Stimulated activated naive CD4-positive, alpha-beta T cell treated with Interleukin-2 at 50 U/mL for 16 hours (primary cell): ENCODE measurements at places on chromosomes 7 and 10.
A peak's percentile ranks its signal among the peaks of the same experiment; 100 is the strongest.

- DNase-seq: no peak
These were observed 85.1 kb downstream of the FAM204A start for GRCh38 chr10:118256825-118257570.

GRCh38 chr10:95220539-95220938 is 26.5 kb downstream of the ACSM6 start:
- no peak for DNase-seq

DNA sequence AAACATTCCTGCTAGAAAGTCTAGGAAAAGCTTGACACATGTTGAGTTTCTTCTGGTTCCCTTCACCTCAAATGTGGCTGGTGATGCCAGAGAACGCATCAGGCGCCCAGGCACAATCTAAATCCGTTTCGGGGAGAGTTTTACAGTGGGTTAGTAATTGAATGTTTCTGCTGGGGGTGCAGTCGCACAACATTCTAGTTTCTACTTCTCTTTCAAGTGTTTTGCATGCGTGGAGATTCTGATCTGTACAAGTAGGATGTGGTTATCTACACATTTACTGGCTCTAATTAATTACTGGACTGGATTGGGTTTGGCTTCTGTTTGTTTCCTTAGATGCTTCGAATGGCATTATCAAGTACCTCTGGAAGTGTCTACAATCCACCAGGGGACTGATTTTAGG is 173.8 kb downstream of the TMEM26 start:
- DNase-seq: no peak

DNA sequence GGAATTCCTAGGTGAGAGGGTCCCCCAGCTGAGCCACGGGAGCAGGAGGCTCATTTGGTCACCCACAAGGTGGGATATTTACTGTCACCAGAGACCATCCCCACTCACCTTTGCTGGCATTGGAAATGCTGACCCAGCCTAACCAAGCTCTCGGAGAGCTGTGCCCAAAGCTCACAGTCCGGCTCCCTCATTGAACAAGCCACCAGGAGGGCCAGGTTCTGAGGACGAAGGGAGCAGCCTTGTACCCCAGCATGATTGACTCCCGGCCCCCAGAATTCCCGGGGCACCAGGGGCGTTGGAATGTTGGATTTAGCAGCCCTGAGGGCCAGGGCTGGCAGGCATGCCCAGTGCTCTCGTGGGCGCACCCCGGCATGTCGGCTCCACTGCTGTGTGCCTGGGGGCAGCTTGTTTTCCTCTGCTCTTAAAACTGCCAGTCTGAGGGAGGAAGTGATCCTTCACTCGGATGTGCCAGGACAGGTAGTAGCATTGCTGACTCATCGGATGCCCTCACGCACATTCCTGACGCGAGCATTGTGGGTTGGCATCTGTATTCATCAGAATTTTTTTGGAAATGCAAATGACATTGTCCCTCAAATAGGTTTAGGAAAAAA is 23.3 kb downstream of the CLIP2 start:
- DNase-seq: no peak

GRCh38 chr10:52030051-52030790 is 283.9 kb upstream of the DKK1 start:
- no peak for DNase-seq

DNA sequence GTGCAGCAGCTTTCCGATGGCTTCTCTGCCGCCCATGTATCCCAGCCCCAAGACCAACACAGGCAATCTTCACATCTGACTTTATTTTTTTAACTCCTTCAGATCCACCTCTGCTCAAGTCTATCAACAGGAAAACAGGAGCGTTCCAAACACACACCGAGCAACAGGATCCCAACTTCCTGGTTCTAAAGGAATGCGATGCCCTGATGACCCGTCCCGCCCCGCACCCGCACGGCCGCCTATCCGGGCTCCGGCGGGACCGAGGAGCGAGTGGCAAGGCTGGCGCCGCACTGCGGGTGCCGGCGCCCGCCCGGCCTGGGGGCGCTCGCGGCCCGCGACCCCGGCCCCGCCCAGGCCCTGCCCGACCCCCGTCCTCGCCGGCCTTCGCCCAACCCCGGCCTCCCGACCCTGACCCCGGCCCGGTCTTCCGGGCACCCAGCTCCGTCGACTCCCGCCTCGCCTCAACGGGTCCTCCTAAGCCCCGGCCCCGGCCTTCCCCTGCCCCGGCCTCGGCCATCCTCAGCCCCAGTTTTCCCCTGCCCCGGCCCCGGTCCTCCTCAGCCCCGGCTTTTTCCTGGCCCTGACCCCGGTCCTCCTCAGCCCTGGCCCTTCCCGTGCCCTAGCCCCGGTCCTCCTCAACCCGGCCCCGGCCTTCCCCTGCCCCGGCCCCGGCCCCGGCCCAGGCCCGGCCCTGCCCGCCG is 730 bp downstream of the LARP4B start:
- DNase-seq: no peak

DNA sequence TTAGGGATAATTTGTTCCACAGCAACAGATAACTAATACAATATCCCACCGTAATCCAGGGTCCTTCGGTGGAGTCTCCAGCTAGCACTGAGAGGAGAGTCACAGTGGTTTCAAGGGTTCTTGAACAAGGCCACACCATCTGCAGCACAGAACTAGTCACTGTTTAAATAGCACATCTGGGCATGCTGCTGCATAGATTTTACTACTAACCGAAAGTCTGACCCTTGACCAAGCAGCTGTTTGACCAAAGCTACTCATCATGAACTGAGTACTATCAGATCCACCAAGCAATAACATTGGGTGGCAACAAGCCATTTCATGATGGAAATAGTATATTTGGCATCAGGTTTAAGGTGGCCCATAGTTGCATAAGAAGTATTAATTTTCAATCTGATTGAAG is 53.2 kb downstream of the ANKMY2 start:
- DNase-seq: no peak

DNA sequence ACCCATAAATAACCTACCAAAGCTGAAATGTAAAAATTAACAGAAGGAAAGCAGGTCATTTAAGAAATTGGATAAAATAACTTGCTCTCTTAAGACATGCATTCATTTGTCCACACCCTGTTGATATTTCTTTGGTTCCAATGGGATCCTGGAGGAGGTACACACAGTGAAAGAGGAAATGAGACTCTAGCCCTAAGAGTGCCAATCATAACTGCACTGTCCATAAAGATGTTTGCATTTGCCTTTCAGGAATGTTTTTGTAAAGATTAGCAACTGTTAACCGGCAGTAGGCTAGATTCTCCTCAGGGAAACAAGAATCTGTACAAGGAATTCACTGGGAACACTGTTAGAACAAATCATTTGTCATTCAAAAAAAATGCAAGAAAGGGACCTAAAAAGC is 61.0 kb downstream of the MEOX2 start:
- no peak for DNase-seq

DNA sequence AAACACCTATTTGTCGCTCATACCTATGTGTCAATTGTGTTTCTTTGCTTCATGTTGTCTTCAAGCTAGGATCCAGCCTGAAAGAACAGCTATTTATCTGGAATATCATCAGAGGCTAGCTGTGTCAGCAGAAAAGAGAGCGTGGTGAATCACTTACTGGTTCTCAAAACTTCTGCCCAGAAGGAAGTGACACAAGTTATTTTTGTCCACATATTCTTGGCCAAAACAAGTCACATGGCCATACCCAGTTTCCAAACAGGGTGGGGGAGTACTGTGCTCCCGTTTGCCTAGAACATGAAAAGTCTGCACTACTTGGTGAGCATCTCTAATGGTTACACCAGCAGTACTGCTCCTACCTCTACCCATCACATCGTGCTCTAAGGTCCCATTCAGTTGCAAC is 160.9 kb upstream of the CSTF2T start:
- DNase-seq: no peak

DNA sequence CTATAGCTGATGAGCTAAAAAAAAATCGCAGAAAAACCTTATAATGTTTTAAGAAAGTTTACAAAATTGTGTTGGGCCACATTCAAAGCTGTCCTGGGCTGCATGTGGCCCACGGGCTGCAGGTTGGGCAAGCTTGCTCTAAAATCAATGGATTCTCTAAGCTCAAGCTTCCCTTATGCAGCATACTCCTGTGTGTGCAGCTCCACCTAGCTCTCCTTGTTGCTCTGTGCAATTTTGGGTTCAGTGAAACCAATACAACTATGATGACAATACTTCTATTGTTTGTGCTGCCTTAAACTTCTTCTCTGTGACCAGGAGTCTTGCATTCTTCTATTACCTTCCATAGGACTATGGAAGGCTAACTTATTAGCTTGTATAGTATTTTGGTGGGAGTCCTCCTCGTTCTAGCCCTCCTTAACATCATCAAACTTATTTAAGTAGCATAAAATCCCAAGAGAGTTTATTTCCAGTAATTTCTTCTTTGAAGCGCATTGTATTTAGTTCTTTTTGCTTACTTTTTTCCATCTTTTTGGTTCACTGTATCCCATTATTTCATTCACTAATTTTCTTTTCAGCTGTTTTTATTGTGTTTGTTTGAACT is 170.9 kb upstream of the SMIM30 start:
- no peak for DNase-seq

- no peak for DNase-seq
These were observed 188.9 kb downstream of the ARHGAP12 start for GRCh38 chr10:31739711-31740110.

DNA sequence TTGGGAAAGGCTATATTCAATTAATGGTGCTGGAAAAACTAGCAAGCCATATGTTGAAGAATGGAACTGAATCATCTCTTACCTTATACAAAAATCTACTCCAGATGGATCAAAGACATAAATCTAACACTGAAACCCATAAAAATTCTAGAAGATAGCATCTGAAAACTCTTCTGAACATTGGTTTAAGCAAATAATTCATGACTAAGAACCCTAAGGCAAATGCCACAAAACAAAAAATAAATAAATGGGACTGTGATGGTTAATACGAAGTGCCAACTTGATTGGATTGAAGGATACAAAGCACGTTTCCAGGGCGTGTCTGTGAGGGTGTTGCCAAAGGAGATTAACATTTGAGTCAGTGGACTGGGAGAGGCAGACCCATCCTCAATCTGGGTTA is 1130.0 kb downstream of the DNAJB9 start:
- no peak for DNase-seq

DNA sequence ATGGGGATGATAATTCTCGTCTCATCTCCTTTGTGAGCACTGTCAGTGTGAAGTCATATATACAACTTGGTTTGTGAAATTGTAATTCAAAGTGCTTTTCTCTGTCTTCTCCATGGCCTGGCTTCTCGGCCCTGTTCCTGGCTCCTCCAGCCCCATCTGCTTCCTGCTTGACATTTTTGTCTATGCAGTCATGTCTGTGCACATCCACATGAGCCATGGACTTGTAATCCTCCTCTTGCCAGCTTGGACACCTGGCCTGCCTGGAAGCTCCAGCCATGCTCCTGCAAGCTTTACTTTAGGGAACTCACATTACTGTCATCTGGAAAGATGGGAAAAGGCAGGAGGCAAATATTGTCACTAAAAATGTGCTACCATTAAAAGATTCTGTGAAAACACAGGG is 576.0 kb upstream of the DPP6 start:
- DNase-seq: no peak

DNA sequence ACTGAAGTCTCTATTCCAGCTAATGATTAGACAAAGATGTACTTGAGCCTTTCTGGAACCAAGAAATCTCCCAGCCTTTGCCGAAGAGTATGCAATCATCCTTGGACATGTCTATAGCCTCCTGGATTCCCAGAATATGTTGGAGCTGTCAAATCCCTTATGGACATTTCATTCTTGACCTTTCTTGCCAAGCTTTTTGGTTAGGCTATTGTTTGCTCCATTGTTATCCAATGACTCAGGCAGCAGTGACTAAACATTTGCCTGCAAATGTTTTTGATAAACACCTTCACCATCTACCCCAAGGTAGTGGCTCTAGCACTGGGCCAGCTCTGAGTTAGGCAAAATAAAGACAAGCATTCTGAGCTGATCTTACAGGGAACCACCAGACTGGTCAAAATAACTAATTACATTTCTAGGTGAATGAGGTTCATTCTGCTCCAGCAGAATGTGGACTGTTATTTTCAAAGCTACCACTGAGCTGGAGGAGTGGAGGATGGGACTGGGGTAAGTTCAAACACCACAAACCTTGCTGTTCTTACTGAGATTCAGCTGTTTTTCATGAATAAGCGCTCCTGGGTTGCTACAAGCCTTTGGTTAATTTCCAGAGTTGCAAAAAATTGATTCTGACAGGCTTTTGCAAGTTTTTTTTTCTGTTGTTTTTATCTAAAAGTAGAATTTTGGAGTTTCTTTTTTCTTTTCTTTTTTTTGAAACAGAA is 81.0 kb downstream of the TMEM270 start:
- DNase-seq: no peak

GRCh38 chr7:18345641-18346234 is 149.8 kb upstream of the HDAC9 start:
- no peak for DNase-seq

DNA sequence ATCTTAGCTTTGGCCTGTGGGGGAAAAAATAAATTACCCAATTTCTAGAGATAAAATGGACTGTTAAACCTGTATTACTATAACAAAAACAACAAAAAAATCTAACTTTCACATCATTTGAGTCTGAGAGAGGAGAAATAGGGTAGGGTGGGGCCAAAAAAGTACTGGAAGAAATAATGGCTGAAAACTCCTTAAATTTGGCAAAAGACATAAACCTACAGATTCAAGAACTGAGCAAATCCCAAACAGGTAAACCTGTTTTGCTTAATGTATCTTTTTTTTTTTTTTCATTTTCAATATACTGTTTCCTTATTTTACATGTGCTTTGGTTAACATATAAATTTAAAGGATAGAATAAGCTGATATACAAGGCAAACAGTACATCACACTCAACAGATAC is 27.1 kb downstream of the SYPL1 start:
- no peak for DNase-seq

- no peak for DNase-seq
These were observed 222.1 kb downstream of the WDR37 start for GRCh38 chr10:1278306-1278705.

DNA sequence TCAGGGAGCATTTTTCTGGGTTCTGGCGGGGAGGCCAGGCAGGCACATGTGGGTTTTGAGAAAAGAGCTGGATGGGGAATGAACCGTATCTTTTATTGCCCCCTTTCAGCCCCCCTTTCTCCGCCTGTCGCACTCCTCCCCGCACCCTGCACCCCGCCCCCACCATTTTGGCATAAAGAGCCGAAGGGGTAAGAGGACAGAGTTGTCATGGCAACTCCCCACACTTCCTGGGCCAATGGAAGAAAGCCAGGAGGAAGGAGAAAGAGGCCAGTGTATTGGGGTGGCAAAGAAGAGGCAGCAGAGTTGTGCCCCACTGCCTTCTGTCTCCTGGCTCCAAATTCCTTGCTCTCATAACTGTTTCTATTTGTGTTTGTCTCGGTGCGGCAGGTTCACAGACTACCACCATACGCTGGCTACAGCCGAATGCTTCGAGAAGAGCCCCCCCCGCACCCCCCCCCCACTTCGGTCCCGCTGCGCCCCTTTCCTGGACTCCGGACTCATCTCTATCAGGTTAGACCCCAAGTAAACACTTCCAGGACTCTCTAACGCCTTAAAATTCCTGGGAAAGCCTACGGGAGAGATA is 3.4 kb downstream of the KCNIP2 start:
- no peak for DNase-seq

DNA sequence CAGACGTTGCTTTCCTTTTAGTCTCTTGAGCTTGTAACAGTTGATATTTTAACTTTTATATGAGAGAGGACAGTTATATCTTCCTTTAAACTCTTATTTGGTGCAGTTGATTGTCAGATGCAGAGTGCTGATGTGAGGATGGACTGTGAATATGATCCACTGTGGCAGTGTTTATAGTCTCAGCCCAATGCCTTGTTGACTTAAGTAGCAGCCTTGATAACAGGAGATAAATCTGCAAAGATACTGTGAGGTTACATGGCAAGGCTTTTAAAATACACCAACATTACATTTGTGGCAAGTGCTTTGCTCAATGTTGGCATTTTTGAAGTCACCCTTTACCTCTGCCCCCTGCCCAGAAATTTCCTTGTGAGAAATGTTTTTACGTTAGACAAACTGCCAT is 206.7 kb downstream of the AUTS2 start:
- DNase-seq: no peak

- peak; percentile 23 for DNase-seq
These were observed 935 bp downstream of the TM9SF3 start for GRCh38 chr10:96585736-96586418.
